ENCODE measurements at places on chromosomes 5 and 9.

DNA sequence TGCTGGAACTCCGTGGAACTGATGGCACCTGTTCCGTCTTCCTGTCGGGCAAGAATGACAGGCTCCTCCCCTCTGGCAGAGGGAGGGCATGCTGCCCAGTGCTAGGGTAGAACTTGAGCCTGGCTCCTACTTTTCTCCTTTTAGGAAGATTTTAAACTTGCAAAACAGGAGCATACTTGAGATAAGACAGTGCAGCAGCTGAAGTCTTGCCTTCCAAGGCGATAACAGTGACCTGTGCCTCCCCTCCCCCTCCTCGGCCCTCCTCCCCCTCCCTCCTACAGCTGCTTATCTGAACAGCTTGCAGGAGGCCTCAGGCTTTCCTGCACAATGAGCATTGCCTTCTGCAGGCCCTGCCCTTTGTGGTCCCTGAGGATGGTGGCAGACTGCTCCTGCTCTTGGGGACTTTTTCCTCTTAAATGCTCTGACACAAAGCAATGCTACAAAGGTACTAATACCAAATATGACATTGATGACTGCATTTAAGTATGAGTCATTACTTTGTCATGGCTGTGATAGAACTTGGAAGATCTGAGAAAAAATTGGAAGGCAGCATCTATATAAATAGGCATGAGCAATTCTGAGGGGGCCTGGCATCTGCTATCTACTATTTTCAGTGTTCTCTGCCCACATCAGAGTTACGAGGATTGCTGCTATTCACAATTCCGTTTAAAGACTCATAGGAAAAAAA is 2.0 kb downstream of the GADD45G start:
- DNase-seq: peak; percentile 68

DNA sequence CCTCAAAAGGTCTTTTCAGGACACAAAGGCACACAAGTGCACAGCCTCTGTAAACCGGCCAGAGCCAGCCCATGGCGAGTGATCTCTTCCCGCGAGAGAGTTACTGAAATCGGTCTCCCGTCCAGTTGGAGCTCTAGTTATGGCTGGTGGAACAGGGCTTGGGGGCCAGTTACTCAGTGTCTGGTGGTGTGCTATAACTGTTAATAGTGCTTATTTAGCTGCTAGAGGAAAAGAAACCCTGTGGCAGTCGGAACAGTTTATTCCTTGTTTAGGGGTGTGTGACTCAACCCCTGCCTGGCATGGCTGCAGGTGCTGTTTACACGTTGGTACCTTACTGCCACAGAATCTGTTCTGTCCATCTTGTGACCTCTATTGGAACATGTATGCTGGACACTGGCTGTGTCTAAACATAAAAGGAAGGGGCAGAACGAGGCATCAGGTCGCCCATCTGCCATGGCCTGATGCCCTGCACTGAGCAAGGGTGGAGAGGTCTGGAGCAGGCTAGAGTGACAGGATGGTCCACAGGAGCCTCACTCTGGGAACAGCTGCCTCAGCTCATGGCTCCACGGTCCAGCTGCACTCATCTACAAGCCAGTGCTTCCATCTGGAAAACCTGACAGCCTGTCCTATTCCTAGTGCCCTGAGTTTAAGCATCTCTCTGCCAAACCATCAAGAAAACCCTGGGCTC is 49.6 kb upstream of the SIMC1 start:
- no peak for DNase-seq

- no peak for DNase-seq
Observed at GRCh38 chr5:2030131-2030530, 147.4 kb upstream of the IRX4 start.

- DNase-seq: no peak
Observed at GRCh38 chr9:93491593-93492232, 38.3 kb upstream of the FAM120AOS start.

DNA sequence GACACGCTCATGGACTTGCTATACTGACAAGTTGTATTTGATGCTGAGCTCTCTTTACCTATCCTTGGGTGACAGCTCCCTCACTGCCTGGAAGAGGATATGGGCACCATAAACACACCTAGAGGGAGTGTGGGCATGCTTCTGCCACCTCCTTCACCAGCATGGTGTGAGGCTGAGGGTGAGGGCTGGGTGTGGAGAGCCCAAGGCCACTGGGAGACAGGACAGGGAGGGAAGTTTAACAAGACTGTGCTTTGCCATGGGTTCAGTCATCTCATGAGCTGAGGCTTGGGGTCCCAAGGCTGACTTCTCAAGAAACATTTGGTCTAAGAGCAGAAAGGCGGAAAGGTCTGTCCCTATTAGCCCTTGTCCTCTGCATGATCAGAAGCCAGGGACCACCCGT is 93.6 kb upstream of the ANKRD55 start:
- no peak for DNase-seq

All from fibroblast of skin of right biceps (primary cell).